Omental fat pad (tissue), 4 donors: ENCODE measurements at places on chromosomes 6 and 20. TPM values are rescaled to one million over a fixed set of nuclear protein-coding genes. Genes with fewer than 3 reads are reported as not detected.

DNA sequence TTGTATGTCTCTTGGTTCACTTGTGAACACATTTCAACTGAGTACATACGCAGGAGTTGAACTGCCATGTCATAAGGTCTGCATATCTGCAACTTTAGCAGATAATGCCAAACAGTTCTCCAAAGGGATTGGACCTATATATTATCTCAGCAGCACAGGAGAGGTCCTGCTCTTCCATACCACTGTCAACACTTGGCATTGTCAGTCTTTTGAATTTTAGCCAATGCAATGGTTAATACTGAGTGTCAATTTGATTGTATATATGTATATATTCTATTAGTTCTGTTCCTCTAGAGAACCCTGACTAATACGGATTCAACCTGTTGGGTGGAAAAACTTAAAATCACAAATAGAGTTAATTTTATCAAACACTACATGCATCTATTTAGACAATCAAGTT lies 26.1 kb upstream of the ARHGAP18 start:
- DNase-seq, result no peak

DNA sequence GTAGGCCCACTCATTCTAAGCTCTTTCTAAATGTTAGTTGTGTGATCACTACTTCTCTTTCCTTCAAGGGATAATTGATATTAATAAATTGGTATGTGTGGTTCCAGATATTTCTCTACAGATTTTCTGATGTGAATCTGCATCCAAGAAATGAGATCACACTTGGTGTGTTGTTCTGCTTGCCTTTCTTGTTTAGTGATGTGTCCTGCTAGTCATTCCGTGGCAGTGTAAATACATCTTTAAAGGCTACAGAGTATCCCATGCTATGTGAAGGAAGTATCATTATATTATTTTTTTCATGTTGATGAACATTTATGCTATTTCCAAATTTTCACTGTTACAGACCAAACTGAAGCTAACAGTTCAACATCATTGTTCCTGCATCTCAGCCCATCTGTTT lies 13.2 kb downstream of the CDH26 start:
- DNase-seq, result no peak

- no peak for DNase-seq
These were observed 81.2 kb downstream of the ASXL1 start for GRCh38 chr20:32439132-32439829.

GRCh38 chr6:53504512-53504911 lies 40.4 kb downstream of the GCLC start:
- DNase-seq, result no peak

GRCh38 chr6:25320459-25320858 lies 41.3 kb downstream of the CARMIL1 start:
- DNase-seq, result no peak

GRCh38 chr6:34520645-34521462 lies 35.3 kb downstream of the SPDEF start:
- DNase-seq, result no peak

GRCh38 chr20:37363221-37364012 lies 17.5 kb downstream of the SRC start:
- no peak for DNase-seq

- no peak for DNase-seq
These were observed 2.1 kb downstream of the SOBP start for GRCh38 chr6:107491760-107492660.

DNA sequence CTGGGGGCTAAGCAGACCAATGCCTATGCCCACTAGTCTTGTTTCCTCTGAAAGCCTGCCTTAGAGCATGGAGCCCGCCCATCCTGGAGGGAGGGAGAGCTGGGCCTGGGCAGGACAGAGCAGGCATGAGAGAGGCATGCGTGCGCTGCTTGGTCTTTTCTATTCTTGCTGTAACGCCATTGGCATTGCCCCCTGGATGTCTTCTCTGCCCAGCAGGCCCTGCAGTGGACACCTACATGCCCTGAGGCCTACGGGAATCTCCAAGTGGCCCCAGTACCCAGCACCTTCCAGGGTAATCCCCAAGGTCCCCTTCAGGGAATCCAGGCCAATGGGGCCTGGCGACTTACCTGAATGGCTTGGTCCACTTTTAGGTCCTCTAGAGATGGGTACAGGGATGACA lies 8.9 kb downstream of the SDCBP2 start:
- no peak for DNase-seq

DNA sequence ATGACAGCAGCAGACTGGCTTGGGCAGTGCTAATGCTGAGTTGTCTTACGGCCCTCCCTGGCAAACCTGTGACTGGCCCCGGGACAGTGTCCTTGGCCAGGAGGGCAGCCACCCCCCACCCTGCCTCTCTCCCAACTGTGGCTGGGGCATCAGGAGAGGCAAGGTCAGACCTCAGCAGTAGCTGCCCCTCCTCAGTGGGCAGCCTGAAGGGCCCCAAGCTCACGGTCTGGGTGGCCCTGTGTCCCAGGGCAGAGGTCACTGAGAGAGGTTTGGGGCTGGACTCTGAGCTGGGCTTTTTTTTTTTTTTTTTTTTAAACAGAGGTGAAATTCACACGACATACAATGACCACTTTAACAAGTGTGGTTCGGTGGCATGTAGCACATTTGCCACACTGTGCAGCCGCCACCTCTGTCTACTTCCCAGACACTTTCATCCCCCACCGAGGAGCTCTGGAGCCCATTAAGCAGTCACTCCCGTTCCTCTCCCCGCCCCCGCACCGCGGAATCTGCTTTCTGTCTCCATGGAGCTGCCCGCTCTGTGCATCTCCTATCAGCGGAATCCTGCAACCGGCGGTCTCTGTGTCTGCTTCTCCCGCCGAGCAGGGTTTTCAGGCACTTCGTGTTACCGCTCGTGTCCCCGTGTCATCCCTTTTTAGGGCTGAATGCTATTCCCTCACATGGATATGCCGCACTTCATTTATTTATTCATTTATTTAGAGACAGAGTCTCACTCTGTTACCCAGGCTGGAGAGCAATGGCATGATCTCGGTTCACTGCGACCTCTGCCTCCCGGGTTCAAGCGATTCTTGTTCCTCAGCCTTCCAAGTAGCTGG lies 67.9 kb upstream of the GATA5 start:
- no peak for DNase-seq

- DNase-seq, result no peak
These were observed 488.3 kb downstream of the CDKAL1 start for GRCh38 chr6:21022343-21023107.

DNA sequence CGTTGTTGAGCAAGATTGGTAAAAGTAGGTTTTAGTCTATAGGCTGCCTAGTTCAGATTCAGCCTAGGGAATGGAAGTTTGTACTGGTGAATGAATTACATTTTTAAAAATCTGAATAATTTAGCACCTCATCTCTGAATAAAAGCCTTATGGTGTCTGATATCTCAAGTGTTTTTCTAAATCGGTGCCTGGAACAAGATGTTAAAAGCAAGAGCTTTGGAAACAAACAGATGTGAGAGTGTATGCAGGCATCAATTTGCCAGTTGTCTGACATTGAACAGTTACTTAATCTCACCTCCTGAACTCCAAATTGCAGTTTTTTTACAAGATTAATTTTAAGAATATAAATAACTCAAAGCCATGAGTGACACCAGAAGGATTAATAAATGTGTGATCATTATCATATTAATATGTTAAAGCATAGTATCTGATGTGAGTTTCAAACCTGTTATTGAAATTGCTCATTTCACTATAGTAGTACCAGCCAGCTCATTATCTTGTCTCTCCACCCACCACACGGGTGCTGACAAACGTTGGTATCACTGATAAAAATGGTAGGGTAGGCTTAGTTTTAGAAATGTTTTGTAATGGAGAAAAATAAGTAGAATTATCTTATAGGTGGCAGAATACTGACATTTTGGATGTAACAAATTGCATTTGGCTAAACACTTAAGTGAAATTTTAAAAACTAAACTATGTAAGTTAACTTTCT lies 157.3 kb downstream of the FAM83B start:
- no peak for DNase-seq

DNA sequence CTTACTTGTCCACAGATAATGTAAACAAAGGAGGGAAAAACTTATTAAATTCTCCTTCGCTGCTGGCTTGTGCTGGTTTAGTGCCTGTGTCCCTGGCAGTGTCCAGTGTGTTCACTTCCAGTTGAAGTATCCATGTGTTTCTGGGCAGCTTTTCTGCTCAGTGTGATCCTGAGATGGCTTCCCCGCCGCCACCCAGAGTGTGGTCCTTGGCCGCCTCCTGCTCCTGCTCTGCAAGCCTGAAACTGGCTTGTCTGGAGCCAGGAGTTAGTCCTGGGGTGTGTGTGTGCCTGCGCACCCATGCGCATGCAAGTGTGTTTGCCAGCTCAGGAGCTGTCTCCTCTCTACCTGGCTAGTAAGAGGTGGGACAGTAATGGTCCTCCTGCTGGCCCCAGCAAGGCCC lies 7.2 kb downstream of the BTBD3 start:
- DNase-seq, result no peak

DNA sequence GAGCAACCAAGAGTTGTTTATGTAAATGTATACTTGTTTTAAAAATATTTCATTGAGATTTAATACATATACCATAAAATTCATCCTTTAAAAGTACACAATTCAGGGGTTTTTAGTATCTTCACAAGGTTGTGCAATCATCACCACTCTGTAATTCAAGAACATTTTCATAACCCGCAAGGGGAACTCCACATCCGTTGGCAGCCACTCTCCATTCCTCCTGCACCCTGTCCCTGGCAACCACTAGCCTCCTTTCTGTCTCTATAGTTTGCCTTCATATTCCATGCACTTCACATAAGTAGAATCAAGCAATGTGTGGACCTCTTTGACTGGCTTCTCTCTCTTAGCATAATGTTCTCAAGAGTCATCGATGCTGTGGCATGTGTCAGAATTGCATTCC lies 104.2 kb upstream of the PDE10A start:
- no peak for DNase-seq

DNA sequence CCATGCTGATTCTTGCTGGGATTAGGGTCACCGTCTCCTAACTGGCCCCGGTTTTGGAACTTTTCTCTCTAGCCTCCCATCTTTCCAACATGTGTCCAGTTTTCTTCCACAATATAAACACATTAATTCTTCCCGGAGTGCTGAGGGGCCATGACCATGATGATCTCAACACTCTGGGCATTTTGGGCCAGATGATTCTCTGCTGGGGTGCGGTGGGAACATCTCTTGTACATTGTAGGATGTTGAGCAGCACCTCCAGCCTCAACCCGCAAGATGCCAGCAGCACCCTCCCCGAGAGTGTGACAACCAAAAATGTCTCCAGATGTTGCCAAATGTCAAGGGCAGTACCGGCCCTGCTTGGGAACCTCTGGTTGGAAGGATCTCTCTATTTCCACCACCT lies 164.8 kb downstream of the TFAP2C start:
- DNase-seq, result no peak

DNA sequence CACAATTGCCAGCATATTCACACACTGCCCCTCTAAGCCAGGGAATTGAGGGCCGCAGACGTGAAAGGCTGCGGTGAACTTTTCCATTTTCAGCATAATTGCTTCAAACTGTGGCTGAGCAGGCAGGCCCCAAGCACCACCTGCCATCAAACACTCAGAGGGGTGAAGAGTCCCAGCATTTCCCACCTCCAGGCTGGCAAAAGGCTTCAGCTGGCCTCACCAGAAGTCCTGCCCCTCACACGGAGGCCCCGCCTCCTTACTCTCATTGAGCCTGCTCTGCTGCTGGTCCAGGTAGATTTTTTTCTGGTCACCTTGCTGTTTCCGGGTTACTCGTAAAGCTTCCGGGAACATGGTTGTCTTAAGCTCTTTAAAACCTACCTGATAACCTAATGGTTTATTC lies 52.0 kb upstream of the PRELID3B start:
- no peak for DNase-seq

The CTAGE9 gene
- total RNA-seq, result not detected

The KIAA1755 gene
- 1.2 TPM for total RNA-seq

The MYB gene
- 0.56 TPM for total RNA-seq

The KIF25 gene
- 0.38 TPM for total RNA-seq

The ATAT1 gene
- 4.8 TPM for total RNA-seq
